ENCODE measurements at places on chromosomes 12 and 14. TPM values are rescaled to one million over a fixed set of nuclear protein-coding genes. Genes with fewer than 3 reads are reported as not detected.
A peak's percentile ranks its signal among the peaks of the same experiment; 100 is the strongest.

- DNase-seq: no peak
Observed at GRCh38 chr14:35146711-35147149, 24.4 kb downstream of the PRORP start.

- no peak for DNase-seq
Observed at GRCh38 chr14:100618318-100618693, 31.1 kb upstream of the BEGAIN start.

Gene HOXC12
- total RNA-seq: not detected

Gene PTGER2
- 0.26 TPM for total RNA-seq

Gene DNAI7
- not detected for total RNA-seq

DNA sequence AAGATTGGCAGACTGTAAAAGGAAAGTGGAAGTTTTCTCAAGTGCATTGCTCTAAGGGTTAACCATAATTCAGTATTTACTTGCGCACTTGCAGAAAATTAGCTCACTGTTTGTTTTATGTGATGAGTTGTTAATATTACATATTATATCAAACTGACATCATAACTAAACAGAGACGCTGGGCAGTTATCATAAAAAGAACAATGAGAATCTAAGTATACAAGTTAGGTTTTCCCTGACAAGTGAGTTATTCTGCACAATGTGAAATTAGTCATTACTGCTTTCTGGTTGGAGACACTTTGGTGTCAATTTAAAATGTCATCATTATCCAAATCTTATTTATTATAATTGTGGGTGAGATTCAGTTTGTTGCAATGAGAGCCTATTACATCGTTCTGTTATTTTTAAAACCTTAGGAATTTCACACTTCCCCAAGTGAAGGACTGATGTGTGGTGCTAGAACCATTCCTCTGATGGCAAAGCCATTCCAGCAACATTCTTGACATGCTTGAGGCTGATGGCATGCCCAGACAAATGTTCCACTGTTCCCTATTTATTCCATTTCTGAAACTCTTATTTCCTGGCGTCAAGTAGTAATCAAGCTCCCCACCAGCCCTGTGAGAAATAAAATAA, 90.1 kb upstream of the FLRT2 start:
- no peak for DNase-seq

DNA sequence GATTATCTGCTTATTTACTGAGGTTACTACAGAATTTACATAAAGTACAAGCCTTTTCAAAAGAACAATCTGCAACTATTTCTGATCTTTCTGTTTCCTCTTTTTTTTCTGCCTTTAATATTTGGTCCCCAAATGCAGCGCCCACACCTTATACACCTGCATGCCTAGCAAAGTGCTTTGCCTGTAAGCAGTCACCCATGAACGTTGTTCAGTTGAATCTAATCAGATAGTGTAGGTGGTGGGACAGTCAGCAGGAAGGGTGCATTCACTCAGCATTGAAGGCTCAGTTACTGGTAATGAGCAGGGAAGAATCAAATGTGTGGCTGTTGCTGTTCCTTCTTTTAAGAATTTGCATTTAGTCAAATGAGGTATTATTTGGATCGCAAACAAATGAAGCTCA, 108.4 kb downstream of the GPR135 start:
- no peak for DNase-seq

GRCh38 chr12:110846615-110847566, at the start of gene CCDC63:
Gene CCDC63, plus strand, starts transcription at chr12:110846987. Its CDS starts 5,968 bp downstream, at chr12:110852955.
- peak; percentile 49 for DNase-seq

- no peak for DNase-seq
Observed at GRCh38 chr14:94480809-94481208, 4.8 kb upstream of the SERPINA9 start.

GRCh38 chr14:35565871-35566464, 32.0 kb downstream of the INSM2 start:
- DNase-seq: no peak

Gene CD9
- total RNA-seq: 37.4 TPM

GRCh38 chr12:2171672-2172426, 119.1 kb downstream of the CACNA1C start:
- no peak for DNase-seq
